ENCODE measurements at places on chromosomes 3 and 15.

- DNase-seq: no peak
Observed at GRCh38 chr3:177936721-177937120, 599.5 kb upstream of the KCNMB2 start.

- no peak for DNase-seq
Observed at GRCh38 chr15:45873781-45874180, 239.0 kb downstream of the SQOR start.

DNA sequence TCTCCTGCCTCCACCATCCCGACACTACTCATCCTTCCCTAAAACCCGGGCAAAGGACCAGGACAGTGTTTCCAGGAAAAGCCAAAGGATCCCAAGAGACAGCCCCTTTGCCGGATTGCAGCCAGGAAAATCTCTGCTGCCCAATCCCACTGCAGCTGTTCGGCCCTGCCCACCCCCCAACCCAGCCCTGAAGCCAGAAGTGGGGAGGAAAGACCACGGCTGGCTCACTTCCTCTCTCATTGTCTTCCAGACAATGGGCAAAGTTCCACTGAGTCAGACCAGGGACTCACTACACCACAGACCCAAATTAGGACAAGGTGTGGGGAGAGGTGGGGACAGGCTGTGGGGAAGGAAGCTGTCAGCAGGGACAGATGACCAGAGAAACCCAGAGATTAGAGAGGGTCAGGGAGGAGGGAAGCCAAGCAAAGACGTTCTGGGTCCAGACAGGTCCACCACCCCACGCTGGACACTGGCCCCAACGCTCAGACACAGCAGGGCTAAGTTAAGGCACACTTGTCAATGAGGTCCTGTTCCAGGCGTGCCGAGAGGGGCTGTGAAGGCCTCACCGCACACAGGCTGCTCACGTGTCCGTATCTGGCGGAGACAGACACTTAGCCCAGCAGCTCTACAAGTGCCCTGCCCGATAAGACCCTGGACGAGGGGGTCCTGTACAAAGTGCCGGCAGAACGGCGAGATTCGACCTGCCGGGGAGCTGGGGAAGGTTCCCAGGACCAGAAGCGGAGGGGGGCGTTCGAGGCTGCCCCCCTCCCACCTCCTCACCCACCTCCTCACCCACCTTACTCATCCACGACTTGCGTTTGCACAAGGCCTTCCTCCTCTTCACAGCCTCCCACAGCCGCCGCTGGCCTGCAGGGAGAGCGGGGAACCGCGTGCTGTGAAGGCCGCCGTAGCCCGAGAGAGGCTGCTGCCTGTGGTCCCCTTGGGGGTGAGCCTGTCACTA is 21.9 kb downstream of the TNK2 start:
- no peak for DNase-seq

- DNase-seq: no peak
Observed at GRCh38 chr3:14397531-14397930, 4.9 kb upstream of the SLC6A6 start.

- DNase-seq: peak; percentile 54
Observed at GRCh38 chr3:191425322-191425734, 35.6 kb upstream of the PYDC2 start.

DNA sequence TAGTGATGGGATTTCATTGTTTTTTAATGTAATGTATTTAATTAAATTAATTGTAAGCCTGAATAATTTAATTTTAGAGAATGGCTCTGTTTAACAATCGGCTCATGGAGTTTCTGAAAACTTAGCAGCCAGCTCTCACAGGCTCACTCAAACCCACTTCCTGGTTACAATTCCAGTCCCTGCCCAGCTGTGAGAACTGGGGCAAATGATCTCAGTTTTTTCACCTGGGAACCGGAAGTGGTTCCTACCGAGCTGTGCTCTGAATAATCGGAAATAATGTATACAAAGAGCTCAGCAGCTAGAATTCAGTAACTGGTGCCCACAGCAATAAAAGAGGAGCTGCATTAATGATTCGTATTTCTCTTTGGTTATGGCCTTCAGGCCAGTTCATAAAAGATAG is 244.3 kb upstream of the MCTP2 start:
- no peak for DNase-seq
